ENCODE measurements at places on chromosomes 3 and 15.

GRCh38 chr15:42737529-42738328, 801 bp upstream of the CDAN1 start:
- DNase-seq, result peak; percentile 9
- peak overlapping the region; percentile 3 for H3K4me3 ChIP-seq
- H3K27ac ChIP-seq, result peak overlapping the region; percentile 82
- peaks cover 21% of the 10 kb centered on the region for H3K4me1 ChIP-seq

- DNase-seq, result no peak
- H3K4me3 ChIP-seq, result no peak overlapping the region
- H3K4me1 ChIP-seq, result peaks cover 9% of the 10 kb centered on the region
- no peaks in the 10 kb centered on the region for H3K27me3 ChIP-seq
Measured at GRCh38 chr15:30830961-30831360, 72.8 kb upstream of the FAN1 start.

- H3K4me3 ChIP-seq, result no peak overlapping the region
- H3K27me3 ChIP-seq, result no peaks in the 10 kb centered on the region
- no peak overlapping the region for H3K27ac ChIP-seq
- no peaks in the 10 kb centered on the region for H3K36me3 ChIP-seq
- no peak for DNase-seq
- H3K4me1 ChIP-seq, result no peaks in the 10 kb centered on the region
Measured at GRCh38 chr3:31346542-31346979, 186.2 kb upstream of the STT3B start.

DNA sequence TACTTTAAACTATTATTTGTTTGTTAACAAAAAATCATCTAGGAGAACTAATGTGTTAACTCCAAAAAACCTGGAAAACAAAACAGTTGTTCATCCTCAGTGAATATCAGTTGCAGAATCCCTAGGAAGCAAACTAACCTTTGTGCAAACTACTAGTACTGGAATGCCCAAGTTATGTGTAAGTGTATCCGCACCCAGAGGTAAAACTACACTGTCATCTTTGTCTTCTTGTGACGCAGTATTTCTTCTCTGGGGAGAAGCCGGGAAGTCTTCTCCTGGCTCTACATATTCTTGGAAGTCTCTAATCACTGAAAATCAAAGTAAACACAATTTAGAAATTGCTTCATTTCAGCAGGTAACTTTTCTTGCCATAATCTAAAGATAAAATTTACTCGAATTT, 29.8 kb downstream of the DYNC1LI1 start:
- H3K36me3 ChIP-seq, result peaks cover 3% of the 10 kb centered on the region
- no peak overlapping the region for H3K4me3 ChIP-seq
- no peaks in the 10 kb centered on the region for H3K27me3 ChIP-seq
- no peak for DNase-seq
- no peak overlapping the region for H3K27ac ChIP-seq

GRCh38 chr3:157922614-157923013, 183.6 kb downstream of the SHOX2 start:
- DNase-seq, result no peak
- H3K36me3 ChIP-seq, result no peaks in the 10 kb centered on the region
- no peaks in the 10 kb centered on the region for H3K27me3 ChIP-seq
- no peaks in the 10 kb centered on the region for H3K4me1 ChIP-seq

- no peaks in the 10 kb centered on the region for H3K27me3 ChIP-seq
- no peak overlapping the region for H3K27ac ChIP-seq
- DNase-seq, result no peak
- no peak overlapping the region for H3K4me3 ChIP-seq
Measured at GRCh38 chr3:150737874-150738679, 24.9 kb downstream of the SIAH2 start.

GRCh38 chr3:10347648-10348403, 26.9 kb upstream of the SEC13 start:
- no peaks in the 10 kb centered on the region for H3K27me3 ChIP-seq
- no peaks in the 10 kb centered on the region for H3K4me1 ChIP-seq
- no peak overlapping the region for H3K4me3 ChIP-seq

DNA sequence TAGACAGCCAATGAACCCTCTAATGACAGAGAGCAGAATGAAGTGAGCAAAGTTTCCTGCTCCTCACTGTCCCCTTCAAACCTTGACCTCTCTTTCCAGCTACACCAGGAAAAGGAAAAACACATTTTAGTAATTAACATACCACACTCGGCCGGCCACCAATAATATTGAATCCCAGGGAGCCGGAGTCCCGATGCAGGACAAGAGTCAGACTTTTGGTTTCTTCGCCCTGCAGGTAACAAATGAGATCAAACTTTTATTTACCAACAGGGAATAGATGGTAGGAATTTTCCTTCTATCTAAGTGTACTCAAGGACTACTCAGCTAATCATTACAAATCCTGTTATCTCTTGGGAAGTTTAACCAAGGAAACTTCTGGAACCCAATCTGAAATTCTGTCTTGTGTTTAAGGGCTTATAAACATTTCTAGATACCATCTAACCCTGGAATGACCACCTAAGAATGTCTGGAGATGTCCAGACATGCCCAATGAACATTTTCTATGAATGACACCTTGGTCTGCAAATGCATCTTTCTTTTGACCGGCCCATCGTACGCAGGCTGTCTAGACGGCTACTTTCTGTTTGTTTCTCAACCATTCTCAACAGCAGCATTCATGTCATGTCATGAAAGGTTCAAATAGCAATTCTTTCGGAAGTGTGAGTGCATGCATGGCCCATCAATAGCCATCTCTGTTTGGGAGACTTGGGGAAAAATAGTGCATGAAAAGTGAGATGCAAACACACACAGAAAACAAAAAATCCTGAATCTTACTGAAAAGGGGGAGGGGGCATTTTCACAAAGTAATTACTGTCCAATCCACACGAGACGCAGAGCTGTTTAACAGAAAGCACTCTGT, 16.1 kb downstream of the PDZRN3 start:
- DNase-seq, result no peak
- no peaks in the 10 kb centered on the region for H3K4me1 ChIP-seq
- H3K36me3 ChIP-seq, result no peaks in the 10 kb centered on the region
- H3K27ac ChIP-seq, result no peak overlapping the region
- H3K27me3 ChIP-seq, result no peaks in the 10 kb centered on the region

GRCh38 chr15:100252779-100253417, 88.9 kb downstream of the ADAMTS17 start:
- no peaks in the 10 kb centered on the region for H3K4me1 ChIP-seq
- H3K27ac ChIP-seq, result no peak overlapping the region
- no peaks in the 10 kb centered on the region for H3K27me3 ChIP-seq
- H3K36me3 ChIP-seq, result no peaks in the 10 kb centered on the region
- H3K4me3 ChIP-seq, result no peak overlapping the region

GRCh38 chr3:110910346-110910955, 161.2 kb upstream of the NECTIN3 start:
- no peak overlapping the region for H3K4me3 ChIP-seq
- H3K4me1 ChIP-seq, result no peaks in the 10 kb centered on the region
- no peaks in the 10 kb centered on the region for H3K36me3 ChIP-seq
- no peak overlapping the region for H3K27ac ChIP-seq

- H3K36me3 ChIP-seq, result no peaks in the 10 kb centered on the region
- no peak overlapping the region for H3K27ac ChIP-seq
- no peak overlapping the region for H3K4me3 ChIP-seq
- no peak for DNase-seq
- no peaks in the 10 kb centered on the region for H3K4me1 ChIP-seq
Measured at GRCh38 chr15:36911322-36911944, 188.9 kb downstream of the MEIS2 start.

Measured in CD4-positive, alpha-beta memory T cell (primary cell).